ENCODE measurements at places on chromosomes 5 and 9. TPM values are rescaled to one million over a fixed set of nuclear protein-coding genes. Genes with fewer than 3 reads are reported as not detected.

SREK1 gene
- total RNA-seq = 27.8 TPM

- peak; percentile 62 for DNase-seq
These were observed 330.7 kb downstream of the PDE4D start for GRCh38 chr5:59562756-59563389.

- no peak for DNase-seq
These were observed 58.1 kb downstream of the ANGPTL2 start for GRCh38 chr9:127064335-127064734.

GRCh38 chr5:111972548-111972947 lies 215.6 kb upstream of the NREP start:
- no peak for DNase-seq

- DNase-seq = peak; percentile 57
These were observed 30.7 kb downstream of the MSX2 start for GRCh38 chr5:174755106-174755505.
